ENCODE measurements at places on chromosomes 4 and X.

DNA sequence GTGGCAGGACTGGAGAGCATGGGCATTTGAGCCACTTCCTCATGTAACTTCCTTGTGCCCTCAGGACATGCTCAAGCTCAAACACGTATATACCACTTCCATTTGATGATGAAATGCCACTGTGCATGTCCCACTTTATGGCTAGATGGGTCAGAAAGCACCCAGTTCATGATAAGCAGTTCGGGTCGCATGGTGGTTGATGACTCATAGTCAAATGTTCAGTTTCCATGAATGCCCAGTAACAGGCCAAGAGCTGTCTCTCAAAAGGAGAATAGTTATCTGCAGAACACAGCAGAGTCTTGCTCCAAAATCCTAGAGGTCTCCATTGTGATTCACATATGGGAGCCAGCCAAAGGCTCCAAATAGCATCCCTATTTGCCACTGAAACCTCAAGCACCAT is 48.9 kb upstream of the SPIN3 start:
- no peak for DNase-seq

DNA sequence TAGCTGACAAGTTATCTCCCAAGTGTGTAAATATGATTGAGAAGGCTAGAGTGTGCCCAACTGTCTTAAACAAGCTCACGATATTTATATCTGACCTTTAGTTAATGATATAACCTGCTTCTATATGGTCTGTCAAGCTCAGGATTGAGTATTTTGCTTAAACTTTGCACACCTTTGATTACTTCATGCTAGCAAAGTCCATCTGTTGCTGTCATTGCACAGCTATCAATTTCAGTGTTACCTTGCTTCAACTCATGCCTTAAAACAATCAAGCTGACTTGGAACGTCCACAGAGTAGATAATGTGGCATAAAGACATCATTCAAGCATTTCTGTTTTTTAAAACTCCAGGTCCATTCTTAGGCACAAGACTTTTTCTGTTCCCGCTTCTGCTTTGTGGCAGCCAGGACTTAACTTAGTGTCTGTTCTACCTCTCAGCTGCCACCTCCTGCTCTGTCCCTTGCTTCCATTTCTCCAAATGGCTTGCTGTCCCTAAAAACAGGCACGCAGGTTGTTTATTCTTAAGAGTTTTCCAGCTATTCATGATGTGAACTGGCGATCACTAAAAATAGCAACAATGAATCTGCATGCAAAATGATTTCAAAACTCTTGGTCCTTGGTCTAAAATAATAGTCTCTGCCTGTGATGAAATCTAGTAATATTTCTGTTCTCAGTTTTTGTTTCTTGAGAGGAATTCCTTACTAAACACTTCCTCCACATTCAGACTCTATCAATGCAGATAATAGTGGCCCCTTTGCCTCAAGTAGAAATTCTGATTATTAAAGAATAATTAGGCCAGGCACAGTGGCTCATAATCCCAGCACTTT is 16.3 kb upstream of the NEIL3 start:
- DNase-seq: no peak

GRCh38 chr4:145347684-145348083 is 134.0 kb upstream of the SMAD1 start:
- no peak for DNase-seq

GRCh38 chr4:54726907-54727306 is 69.2 kb downstream of the KIT start:
- DNase-seq: no peak

- DNase-seq: no peak
These were observed 68.7 kb downstream of the NSD2 start for GRCh38 chr4:1939664-1940509.

GRCh38 chr4:154574311-154574710 is 11.5 kb downstream of the FGB start:
- DNase-seq: no peak

DNA sequence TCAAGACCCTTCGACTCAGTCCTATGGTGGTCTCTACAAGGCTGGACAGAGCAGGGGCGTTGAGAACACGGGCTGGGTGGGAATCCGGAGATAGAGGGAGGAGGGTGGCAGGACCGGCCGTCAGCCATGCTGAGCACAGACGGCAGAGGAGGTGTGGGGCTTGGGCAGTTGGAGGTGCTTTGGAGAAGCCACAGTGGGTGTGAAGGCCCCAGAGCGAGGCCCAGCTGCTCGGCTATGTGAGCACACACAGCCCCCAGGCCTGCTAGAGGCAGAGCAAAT is 4.2 kb downstream of the PDE6B start:
- DNase-seq: no peak

All from Panc1 (cell line).